Esophagus (tissue), 2 donors: ENCODE measurements at places on chromosomes 3 and 15. TPM values are rescaled to one million over a fixed set of nuclear protein-coding genes. Genes with fewer than 3 reads are reported as not detected.

Gene SLC6A1
- 12.7 TPM for polyA plus RNA-seq

Gene TBC1D2B
- polyA plus RNA-seq = 5.1 TPM

Gene TRIM42
- not detected for polyA plus RNA-seq

Gene SCG5
- polyA plus RNA-seq = 0.37 TPM

Gene SCN5A
- 0.02 TPM for polyA plus RNA-seq
